CD4-positive, alpha-beta T cell treated with Interleukin-10 for 1 hour (primary cell): ENCODE measurements at places on chromosomes 16 and 17.
A peak's percentile ranks its signal among the peaks of the same experiment; 100 is the strongest.

DNA sequence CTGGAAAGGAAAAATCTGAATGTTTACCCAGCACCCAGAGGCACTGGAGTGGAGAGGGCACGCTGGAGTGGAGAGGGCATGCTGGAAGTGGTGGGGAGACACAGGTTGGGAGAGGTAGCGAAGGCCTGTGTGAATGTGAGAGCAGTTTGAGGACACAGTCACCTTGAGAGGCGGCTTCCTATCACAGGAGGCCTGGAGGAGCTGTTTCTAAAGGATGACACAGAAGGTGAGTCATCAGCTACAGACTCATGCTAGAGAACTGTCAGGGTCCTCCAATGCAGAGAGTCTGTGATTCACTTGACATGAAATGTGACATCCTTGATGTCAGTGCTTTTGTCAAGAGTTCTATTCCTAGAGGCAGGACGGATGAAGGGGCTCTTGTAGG lies 13.8 kb downstream of the CTRL start:
- DNase-seq: no peak

- no peak for DNase-seq
Measured at GRCh38 chr16:27526180-27526579, 23.5 kb downstream of the GTF3C1 start.

DNA sequence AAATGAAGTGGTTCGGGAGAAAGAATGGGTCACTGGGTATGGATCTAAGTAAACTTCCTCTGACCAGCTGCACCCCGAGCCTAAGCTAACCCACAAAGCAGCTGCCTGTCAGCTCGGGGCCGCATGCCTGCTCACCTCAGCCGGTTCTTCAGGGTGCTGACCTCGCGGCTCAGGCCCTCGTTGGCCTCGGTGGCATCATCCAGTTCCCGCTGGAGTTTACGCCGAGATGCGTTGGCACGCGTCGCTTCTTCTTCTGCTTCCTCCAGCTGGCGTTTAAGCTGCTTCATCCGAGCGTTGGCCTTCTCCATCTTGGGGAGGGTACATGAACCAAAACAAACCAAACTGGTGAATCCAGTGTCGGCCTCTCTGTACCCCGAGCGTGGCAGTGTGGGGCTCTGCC lies 41.1 kb downstream of the NDEL1 start:
- DNase-seq: no peak

DNA sequence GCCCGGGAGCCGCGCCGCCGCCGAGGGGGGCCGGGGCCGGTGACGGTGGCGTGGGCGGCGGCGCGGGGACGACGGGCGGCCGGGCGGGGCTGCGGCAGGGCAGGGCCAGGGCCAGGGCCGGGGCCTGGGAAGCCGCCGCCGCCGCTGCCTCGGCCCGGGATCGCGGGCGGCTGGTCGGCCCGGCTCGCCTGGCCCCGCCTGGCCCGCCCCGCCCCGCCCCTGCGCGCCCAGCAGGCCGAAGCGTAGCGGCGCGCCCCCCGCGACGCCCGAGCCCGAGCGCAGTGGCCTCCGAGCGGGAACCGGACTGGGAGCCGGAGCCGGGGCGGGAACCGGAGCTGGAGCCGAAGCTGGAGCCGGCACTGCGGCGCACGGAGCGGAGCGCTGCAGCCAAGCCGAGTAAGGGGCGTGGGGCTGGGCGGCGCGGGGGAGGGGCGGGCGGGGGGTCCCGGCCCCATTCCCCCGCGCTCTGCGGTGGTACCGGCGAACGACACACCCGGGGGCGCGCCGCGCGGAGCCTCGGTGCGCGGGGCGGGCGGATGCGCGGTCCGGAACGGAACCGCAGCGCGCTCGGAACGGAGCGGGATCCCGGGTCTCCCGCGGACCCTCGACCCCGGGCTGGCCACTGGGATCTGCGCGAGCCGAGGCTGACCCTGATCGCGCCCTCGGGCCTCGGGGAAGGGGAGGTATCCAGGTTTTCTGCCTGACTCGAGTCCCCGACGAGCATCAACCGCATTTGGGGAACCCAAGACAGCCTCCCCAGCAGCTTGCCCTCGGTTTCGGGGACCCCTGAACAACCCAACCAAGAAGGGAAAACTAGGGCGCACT lies at the start of gene BEAN1:
BEAN1 (plus strand) TSS at position 260 of the 825 bp plus-strand sequence. CDS start 10,382 bp downstream, outside the sequence.
- no peak for DNase-seq

- peak; percentile 14 for DNase-seq
Measured at GRCh38 chr17:33520426-33521330, 227.6 kb upstream of the ASIC2 start.

- no peak for DNase-seq
Measured at GRCh38 chr16:50887500-50888298, 145.8 kb downstream of the CYLD start.

DNA sequence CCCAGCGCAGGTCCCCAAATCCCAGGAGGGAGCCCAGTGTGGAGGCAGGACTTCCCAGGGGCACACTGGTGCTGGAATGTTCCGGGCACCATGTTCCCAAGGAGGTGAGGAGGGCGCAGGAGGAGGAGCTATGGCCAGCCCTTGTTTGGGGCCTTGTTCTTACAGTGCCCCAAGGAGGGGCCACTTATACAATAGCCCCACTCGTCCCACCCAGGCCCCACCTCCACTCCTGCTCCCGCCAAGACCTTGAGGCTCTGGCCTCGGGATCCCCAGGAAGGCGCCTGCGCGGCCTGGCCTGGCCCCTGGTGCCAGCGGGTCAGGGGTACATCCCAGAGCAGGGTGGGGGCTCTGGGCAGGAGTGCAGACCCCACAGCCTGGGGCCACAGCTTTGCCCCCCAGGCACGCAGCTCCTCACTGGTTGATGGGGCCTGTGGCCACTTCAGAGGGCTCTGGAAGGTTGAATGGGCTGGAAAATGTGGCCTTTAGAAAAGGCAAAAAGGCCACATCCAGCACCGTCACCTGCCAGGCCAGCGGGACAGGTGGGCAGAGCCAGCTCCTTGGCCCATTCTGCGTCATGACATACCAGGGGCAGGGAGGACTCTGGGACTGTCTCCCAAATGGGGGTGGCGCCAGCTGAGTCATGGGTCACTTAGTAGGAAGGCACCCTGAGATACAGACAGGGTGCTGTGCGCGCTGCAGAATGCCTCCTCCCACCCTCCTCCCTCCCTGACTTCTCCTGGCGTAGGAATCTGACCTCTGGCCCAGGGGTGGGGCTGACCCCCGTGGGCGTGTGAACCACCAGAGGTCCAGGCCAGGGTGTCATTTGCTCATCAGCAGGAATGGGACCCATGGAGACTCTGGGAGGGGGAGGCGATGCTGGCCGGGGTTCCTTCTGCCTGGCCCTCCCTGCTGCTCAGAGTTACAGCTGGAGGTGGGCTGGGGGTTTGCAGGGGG lies 32.3 kb upstream of the PVALEF start:
- no peak for DNase-seq

DNA sequence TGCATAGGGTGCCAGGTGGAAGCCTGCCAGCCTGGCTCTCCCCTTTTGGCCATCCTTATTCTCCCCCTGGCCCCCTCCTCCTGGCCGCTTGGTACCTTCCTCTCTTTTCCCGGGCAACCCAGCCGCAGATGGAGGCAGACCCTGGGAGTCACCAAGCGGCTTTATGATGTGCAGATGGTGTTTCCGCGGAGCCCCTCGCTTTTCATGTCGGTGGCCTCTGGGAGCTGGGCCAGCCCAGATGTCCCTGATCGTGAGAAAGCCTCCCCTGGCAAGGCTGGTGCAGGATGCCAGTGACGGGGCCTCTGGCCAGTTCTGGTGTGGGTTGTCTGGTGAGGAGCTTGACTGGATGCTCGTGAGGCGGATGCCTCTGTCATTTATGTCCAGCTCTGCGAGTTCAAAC lies 18.0 kb upstream of the BRD7 start:
- no peak for DNase-seq

DNA sequence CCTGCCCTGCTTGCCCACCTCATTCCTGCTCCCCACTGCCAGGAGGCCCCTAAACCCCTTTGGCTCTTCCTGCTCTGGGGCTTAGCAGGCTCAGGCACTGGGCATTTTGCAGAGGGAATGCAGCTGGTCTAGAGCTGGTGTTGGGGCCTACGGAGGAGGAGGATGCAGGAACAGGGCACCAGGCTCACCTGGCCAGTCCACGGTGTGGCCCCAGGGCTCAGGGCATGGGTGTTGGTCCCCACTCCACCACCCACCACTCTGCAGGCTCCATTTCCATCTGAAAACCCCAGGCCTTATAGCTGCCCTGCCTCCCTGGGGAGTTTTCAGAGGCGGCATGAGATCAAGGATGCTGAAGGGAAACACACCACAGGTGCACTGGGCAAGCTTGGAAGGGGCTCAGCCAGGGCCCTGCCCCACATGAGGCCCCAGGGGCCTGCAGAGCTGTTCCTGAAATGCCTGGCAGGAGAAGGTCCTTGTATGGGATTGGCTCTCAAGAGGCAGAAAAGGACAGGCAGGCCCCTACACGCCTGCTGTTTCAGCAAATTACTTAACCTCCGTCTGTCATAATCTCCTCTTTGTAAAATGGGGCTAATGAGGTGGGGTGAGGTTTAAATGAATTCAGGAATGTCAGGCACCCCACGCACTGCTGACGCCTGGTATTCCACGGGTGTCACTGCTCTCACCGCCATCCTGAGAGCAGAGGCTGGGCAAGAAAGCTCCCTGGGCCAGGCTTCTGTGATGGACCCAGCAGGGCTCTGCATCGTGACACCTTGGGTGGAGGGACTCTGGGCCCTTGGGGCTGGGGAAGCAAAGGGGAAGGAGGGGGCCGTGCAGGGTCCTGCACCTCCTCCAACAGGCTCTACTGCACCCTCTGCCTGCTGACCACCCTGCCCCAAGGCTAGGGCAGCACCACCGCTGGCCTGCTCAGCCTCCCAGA lies 9.3 kb downstream of the SLC47A2 start:
- DNase-seq: no peak

DNA sequence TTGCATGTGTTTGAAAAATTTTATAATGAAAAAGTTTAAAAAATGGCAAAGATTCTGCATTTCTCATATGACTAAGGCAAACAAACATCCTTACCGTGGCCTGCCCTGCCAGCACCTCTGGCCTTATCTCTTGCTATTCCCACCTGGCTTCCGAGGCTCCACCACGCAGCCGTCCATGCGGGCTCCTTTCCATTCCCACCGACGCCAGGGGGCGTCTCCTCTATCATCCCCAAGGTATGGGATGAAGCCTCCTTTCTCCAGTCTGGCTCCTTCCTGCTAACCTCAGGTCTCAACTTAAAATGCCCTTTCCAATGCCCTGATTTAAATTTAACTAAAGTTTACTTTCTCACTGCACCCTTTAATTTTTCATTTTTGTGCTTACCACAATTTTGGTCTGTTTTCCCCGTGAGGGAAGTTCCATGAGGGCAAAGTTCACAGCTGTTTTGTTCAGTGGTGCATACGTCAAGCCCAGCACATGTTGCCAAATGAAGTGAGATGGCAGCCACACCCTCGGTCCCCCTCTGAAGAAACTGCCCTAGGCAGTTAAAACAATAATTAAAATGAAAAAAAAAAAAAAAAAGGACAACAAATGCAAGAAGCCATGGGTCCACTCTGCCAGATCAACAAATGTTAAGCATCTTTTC lies 13.3 kb upstream of the SDK2 start:
- DNase-seq: no peak

GRCh38 chr17:67911059-67911782 lies 85.0 kb downstream of the C17orf58 start:
- no peak for DNase-seq

DNA sequence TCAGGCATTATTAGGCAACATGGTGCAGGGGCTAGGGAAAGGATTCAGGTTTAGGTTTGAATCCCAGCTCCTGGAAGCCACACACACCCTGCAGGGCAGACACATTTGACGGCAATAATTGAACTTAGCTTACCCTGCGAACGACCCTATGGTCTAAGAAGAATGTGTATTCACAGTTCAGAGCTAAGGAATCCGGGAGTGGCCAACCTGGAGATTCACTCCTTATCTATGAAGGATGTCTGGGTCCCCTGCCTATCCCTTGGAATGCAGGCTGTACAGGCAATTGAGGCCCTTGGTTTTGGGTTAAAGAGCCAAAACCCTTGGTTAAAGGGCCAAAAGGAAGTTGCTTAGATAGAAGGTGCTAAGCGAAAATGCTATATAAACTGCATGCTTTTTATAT lies 2.9 kb upstream of the SYT17 start:
- no peak for DNase-seq

- DNase-seq: no peak
Measured at GRCh38 chr17:13096291-13096690, 78.5 kb upstream of the ELAC2 start.

- DNase-seq: peak; percentile 46
Measured at GRCh38 chr17:48728232-48729231, at the start of gene HOXB13. HOXB13 (minus strand) TSS chr17:48728750; CDS start chr17:48728593, 157 bp downstream.

DNA sequence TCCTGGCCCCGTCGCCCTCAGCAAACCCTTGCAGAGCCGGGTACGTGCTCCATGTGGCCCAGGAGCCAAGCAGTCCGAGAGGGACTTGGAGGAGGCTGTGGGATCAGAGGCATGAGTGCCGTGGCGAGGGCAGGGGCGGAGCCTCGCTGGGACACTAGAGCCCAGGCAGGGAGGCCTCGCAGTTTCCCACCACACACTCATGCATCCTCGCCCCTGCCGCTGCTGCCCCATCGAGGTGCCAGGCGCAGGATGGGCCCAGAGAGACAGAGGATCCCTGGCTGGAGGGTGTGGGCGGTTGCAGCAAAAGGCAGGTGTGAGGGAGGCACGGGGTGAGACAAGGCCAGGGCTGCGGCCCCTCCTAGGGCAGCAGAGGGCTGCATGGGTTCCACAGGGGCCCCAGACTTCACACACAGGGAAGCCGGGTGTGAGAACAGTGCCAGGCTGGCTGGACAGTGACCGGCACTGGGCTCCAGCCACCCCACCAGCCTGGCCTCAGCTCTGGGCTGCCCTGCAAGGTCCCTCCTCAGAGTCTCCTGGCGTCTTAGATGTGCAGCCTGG lies 7.7 kb downstream of the BCAR1 start:
- DNase-seq: no peak

GRCh38 chr17:1110541-1110861 lies 69.3 kb downstream of the ABR start:
- no peak for DNase-seq

DNA sequence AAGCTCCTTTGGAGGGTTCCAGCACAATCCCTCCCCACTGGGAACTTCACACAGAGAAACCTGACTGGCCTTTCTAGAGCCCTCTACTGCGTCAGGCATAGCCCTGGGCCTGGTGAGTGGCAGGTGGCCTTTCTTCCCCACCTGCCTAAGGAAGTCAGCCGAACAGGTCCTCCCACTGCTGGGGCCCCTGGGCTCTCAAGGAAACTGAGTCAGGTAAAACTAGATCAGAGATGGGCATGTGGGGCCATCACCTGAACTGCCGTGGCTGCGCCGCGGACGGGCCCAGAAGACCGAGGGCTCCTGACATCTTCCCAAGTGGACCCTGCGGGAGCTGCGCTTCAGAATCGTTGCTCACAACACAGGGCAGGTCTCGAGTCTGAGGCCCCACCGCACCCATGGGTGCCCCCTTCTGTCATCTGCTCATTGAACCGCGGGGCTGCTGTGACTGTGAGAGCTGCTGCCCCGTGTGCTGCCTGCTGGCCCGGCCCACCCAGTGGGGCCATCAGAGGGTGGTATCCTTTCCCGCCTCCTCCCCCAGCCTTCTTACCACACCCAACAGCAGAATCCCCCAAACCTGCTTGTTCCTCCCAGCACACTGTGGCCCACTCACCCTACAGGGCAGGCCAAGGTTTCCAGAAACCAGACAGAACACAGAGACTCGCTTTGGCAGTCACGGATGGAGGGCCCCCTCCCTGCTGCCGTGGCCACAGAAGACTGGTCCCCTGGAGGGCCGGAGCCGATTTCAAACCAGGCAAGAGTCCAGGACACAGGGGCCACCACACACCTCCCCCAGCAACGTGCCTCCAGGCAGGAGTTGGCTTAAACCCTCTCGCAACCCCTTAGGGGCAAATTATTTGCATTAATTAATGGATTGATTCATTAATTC lies 81.1 kb downstream of the TBC1D16 start:
- DNase-seq: no peak

- DNase-seq: peak; percentile 79
Measured at GRCh38 chr17:82065638-82066303, at the start of gene DUS1L. DUS1L (minus strand) TSS chr17:82065804; CDS start chr17:82065059, 745 bp downstream.
